ENCODE measurements at places on chromosomes 1 and 21. TPM values are rescaled to one million over a fixed set of nuclear protein-coding genes. Genes with fewer than 3 reads are reported as not detected.

The AKR7A3 gene
- 97.8 TPM for total RNA-seq

GRCh38 chr1:89081005-89081404 lies 16.0 kb upstream of the GBP1 start:
- DNase-seq: no peak

DNA sequence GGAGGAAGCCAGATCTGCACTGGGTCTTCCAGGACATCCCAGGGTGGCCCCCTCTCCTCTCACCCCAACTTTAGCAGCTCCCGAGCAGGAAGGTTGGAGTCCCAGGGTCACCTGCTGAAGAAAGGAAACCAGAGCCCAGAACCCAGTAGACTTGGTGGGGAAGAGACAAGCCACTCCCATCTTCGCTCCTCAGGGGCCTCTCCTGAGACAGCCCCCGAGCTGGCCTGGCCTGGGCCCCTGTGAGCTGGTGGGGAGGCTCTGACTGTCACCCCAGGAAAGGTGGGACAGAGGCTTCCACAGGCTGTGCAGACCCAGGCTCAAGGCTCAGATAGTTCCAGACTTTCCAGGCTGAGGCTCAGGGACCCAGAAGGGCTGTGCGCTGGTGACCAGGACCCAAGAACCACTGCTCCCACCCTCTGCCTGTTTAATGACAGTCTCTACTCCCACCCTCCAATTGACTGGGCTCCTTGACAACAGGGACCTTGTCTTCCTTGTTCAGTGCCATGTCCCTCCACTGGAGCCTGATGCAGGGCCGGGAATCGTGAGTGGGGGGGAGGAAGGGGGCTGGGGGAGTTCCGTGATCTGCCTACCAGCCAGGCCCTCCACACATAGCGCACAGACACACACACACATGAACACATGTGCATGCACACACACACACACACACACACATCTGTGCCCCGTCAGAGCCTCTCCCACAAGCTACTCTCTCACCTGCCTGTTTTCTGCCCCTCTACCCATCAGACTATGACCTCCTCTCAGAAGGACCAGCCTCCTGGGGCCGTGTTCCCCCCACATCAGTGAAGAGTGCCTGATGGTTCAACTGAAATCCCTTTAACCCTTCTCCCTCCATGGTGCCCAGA lies 401.2 kb downstream of the MATN1 start:
- DNase-seq: no peak

DNA sequence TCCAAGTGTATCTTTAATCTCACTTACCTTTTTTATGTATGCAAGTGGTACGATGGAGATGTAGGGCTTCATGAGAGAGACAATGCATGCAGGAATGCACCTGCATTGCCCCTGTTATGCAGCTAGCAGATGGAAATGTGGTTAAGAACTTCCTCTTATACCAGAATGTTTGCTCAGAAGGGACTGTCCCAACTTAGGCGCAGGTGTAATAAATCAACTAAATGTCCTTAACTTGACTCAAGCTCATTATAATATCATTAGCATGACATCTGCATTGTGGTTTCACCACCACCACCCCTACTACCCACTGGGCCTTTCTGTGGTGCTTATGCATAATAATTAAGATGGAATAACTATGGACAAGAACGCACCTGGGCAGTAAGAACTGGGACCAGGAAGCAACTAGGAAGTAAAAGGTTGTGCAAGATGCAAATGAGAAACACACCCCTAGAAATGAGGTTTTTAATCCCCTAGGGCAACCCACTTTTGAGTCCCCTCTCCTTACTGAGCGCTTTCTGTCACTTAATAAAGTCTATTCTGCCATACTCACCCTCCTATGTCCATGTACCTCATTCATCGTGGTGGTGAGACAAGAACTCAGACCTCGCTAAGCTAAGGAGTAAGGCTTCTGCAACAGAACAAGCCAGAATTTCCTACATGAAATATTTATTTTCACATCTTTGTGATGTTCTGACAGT lies 1103.3 kb upstream of the B3GALT2 start:
- DNase-seq: no peak

- no peak for DNase-seq
These were observed 14.7 kb upstream of the KCNJ15 start for GRCh38 chr21:38242061-38242460.

- no peak for DNase-seq
These were observed 29.7 kb upstream of the RPL11 start for GRCh38 chr1:23661887-23662286.

- no peak for DNase-seq
These were observed 2.3 kb downstream of the GPR137B start for GRCh38 chr1:236144446-236145150.
